HepG2 (cell line): ENCODE measurements at places on chromosomes 1 and 21.
A peak's percentile ranks its signal among the peaks of the same experiment; 100 is the strongest.

DNA sequence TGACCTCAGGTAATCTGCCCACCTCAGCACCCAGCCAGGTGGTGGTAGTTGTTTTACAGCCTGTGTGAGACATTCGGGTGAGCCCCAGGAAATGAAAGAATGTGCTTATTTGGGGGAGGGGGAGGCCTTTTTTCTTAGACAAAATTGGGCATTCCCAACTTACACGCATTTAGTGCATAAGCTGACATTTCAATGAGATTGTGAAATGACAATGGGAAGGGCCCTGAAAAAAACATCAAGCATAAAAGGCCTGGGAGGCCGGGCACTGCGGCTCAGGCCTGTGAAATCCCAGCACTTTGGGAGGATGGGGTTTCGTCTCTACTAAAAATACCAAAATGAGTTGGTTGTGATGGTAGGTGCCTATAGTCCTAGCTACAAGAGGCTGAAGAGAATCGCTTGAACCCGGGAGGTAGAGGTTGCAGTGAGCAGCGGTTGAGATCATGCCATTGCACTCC, 5.0 kb downstream of the GAS5 start:
- DNase-seq, result no peak

DNA sequence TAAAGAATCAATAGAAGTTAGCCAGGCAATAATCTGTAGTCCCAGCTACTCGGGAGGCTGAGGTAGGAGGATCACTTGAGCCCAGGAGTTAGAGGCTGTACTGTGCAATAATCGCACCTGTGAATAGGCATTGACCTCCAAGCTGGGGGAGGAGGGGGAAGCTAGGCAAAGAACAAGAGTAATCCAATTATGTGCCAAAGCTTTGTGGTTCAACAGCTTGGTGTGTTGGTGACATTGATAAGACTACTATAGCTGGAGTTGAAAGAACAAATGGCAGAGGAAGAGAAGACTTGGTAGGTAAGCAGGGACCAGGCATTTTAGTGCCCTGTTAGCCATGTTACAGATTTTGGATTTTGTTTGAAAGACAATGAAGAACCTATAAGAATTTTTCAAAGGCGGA, 2.1 kb upstream of the TMCO2 start:
- DNase-seq, result no peak

- DNase-seq, result peak; percentile 54
These were observed 1.2 kb downstream of the MAPKAPK2 start for GRCh38 chr1:206685769-206686477.

DNA sequence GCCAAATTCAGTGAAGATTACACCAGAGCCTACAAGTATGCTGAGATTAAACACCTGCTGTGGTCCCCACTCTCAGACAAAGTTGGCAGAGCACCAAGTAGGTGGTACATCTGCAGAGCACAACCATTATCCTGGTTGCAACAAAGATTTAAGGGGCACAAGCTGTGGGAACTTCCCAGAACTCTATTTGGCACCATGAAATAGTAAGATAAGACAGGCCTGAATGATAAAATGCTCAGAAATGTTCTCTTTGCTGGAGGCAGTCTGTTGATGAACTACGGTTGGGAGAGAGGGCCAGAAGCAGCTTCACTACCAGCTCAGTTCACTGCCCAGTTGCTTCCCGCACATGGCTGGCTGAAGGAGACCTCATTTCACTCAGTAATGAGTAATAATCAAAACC, 19.9 kb downstream of the RPL5 start:
- no peak for DNase-seq

- DNase-seq, result peak; percentile 21
These were observed 16.7 kb downstream of the ALX3 start for GRCh38 chr1:110053552-110054428.

GRCh38 chr21:45867041-45867666, 114.4 kb upstream of the COL6A1 start:
- no peak for DNase-seq
